ENCODE measurements at places on chromosomes 16 and 17.
A peak's percentile ranks its signal among the peaks of the same experiment; 100 is the strongest.

- no peak for DNase-seq
- H3K4me3 ChIP-seq = peak overlapping the region; percentile 95
- H3K36me3 ChIP-seq = peaks cover 18% of the 10 kb centered on the region
- H3K4me1 ChIP-seq = peaks cover 36% of the 10 kb centered on the region
Observed at GRCh38 chr17:32342603-32343325, 791 bp upstream of the C17orf75 start.

DNA sequence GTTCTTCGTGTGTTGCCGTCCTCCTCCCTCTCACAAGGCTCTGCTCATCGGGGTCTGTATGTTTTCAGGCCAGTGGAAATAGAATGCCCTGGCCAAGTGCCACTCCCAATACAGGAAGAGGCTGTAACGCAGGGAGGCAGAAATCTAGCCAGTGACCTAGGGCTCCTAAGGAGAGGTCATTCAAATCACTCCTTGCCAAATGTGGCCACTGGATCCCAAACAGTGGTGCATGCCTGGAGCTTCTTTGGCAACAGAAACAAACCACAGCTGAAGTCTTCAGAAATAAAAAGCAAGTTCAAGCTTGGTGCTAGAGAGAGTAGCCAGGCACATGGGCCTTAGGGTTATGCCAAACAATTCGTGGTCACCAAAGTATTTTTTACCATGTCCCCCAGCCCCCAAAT lies 66.1 kb downstream of the SMG6 start:
- DNase-seq = no peak
- no peaks in the 10 kb centered on the region for H3K27me3 ChIP-seq
- peaks cover 55% of the 10 kb centered on the region for H3K36me3 ChIP-seq
- no peak overlapping the region for H3K4me3 ChIP-seq
- H3K4me1 ChIP-seq = peaks cover 59% of the 10 kb centered on the region
- no peak overlapping the region for H3K27ac ChIP-seq

DNA sequence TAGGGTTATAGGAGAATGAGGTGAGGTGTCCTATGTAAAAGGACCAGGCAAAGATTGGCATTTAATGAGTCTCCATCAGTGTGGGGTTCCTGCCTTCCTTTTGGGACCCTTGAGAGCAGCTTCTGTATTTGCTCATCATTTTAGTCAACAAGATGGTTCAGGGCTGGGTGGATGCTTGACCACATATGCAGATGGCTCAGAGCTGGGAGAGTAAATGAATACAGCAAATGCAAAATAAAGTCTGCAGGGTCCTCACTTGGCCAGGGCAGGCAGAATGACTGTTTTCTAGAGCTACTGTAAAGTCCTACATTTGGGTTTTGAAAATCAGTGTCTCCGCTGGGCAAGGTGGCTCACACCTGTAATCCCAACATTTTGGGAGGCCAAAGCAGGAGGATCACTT lies 57.2 kb upstream of the ETV4 start:
- H3K4me3 ChIP-seq = no peak overlapping the region
- peaks cover 11% of the 10 kb centered on the region for H3K27me3 ChIP-seq
- no peaks in the 10 kb centered on the region for H3K36me3 ChIP-seq
- H3K4me1 ChIP-seq = no peaks in the 10 kb centered on the region
- H3K27ac ChIP-seq = no peak overlapping the region

DNA sequence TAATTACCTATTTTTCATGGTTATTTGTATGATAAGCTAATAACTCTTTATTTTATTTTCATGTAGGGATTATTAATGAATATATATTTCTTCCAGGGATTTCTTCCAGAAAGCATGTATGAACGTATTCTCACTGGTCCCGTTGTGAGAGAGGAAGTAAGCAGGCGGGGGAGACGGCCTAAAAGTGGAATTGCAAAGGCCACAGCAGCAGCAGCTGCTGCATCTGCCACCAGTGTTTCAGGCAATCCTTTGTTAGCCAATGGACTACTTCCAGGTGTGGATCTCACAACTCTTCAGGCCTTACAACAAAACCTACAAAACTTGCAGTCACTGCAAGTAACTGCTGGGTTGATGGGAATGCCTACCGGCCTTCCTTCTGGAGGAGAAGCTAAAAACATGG lies 110.3 kb upstream of the RBL2 start:
- H3K4me3 ChIP-seq = no peak overlapping the region
- no peak overlapping the region for H3K27ac ChIP-seq
- H3K27me3 ChIP-seq = no peaks in the 10 kb centered on the region
- DNase-seq = no peak

DNA sequence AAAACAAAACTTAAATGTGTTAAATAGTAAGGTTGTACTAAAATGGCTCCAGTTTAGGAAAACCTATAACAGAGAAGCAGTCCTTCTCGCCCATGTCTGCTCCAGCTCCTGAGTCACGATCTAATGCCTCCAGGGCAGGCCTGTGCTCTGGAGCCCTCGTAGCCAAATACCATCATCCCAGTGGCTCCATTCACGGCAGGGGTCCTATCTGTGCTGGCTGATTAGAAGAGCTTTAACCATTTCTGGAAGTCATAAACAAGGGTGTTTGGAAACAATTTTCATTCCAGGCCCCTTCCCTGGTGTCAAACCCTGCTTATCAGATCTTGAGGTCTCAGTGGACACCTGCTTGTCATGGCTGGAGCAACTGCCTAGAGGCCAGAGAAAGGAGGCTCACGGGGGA lies 336.9 kb downstream of the SOX9 start:
- H3K36me3 ChIP-seq = no peaks in the 10 kb centered on the region
- no peak overlapping the region for H3K4me3 ChIP-seq
- no peak for DNase-seq
- no peaks in the 10 kb centered on the region for H3K27me3 ChIP-seq
- no peak overlapping the region for H3K27ac ChIP-seq
- H3K4me1 ChIP-seq = no peaks in the 10 kb centered on the region

- H3K36me3 ChIP-seq = peaks cover 4% of the 10 kb centered on the region
- H3K27me3 ChIP-seq = peaks cover 7% of the 10 kb centered on the region
- no peak overlapping the region for H3K4me3 ChIP-seq
- DNase-seq = no peak
Observed at GRCh38 chr17:41382394-41382793, 288 bp upstream of the KRT34 start.

DNA sequence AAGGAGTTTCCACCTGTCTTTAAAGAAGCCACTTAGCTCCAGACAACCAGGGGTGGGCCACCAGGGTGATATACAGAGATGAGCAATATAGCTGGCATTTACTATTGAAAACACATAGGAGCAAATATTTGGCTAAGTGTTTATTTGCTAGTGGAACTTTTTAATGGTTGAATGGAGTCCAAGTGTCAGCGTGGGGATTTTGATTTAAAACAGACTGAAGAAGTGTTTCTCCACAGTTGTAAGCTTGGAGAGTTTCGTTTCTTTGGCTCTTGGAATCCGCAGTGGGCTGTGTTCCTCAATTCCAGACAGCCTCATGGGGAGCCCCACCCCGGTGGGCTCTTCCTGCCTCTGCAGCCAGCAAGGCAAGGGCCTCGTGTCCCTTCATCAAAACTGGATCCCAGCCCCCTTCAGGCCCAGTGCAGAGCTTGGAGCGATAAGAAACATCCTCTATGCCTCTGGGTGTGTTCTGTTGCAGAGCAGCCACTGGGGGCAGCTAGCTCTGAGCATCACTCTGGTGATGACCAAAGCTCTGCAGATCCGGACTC lies 36.1 kb downstream of the NOG start:
- H3K27me3 ChIP-seq = peaks cover 15% of the 10 kb centered on the region
- H3K4me1 ChIP-seq = no peaks in the 10 kb centered on the region

GRCh38 chr16:85909932-85910853 lies 11.2 kb downstream of the IRF8 start:
- H3K27ac ChIP-seq = no peak overlapping the region
- H3K4me3 ChIP-seq = no peak overlapping the region
- H3K27me3 ChIP-seq = no peaks in the 10 kb centered on the region

DNA sequence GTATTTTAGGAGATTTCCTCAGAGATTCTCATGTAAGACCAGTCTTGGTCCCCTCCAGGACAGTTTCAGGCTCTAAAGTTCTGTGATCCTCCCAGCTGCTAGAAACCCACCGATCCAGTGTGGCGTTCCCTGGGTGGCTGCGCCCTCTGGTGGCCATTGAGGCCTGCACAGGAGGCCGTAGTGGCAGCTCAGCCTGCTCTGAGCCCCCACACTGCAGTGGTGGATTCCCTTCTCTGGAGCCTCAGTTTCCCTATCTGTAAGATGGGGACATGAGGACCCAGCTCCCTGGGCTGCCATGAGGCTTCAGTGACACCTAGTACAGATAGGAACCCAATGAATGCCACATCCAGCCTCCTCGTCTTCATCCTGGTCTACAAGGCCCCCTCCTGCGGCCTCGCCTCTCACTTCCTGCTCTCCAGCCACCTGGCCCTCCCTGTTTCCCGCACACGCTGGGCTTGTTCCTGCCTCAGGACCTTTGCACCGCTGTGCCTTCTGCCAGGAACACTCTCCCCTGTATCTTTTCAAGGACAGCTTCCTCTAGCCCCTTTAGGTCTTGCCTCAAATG lies 16.5 kb downstream of the CCDC102A start:
- no peaks in the 10 kb centered on the region for H3K27me3 ChIP-seq
- peak; percentile 81 for DNase-seq
- peaks cover 2% of the 10 kb centered on the region for H3K36me3 ChIP-seq
- H3K4me1 ChIP-seq = peaks cover 17% of the 10 kb centered on the region
- no peak overlapping the region for H3K4me3 ChIP-seq
- H3K27ac ChIP-seq = no peak overlapping the region

DNA sequence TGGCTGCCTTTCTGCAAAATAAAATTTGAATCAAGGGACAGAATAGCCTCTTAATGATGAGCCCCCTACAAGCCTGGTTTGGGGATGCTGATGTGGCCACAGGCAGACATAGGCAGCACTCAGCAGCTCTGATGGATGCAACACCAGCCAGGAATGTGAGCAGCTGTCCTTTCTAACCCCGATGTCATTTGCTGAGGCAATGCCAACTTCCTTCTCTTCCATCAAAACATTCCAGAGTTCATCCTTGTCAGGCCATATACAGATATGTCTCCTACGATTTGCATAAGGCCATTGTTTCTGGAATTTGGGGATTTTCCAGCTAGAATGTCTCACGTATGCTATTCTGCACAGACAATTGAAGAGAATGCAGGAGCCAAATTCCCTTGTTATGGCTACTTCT lies 52.1 kb upstream of the MYOCD start:
- H3K36me3 ChIP-seq = no peaks in the 10 kb centered on the region
- no peaks in the 10 kb centered on the region for H3K4me1 ChIP-seq

DNA sequence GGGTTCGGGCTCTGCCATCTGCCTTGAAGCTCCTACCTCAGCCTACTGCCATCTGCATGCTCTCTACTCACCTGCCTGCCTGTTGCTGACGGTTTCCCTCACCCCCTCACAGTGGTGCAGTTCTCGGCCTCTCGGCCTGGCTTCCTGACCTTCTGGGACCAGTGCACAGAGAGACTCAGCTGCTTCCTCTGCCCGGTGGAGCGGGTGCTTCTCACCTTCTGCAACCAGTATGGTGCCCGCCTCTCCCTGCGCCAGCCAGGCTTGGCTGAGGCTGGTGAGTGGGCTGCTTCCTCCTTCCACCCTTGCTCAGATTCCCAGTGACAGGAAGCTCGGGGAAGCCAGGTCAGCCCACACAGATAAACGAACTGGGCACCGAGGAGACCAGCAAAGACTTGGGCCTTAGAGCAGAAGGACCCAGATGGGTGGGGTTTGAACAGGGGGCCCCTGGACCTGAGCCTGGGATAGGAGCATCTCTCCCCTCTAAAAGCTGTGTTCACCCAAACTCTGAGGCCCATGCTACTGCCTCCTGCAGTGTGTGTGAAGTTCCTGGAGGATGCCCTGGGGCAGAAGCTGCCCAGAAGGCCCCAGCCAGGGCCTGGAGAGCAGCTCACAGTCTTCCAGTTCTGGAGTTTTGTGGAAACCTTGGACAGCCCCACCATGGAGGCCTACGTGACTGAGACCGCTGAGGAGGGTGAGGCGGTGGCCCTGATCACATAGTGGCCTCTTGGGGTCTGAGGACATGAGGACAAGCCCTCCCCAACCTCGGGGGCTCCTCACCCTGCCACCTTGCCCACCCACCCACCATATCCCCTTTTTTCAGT lies 16.4 kb downstream of the RIPOR1 start:
- no peak for DNase-seq
- H3K27ac ChIP-seq = no peak overlapping the region
- no peak overlapping the region for H3K4me3 ChIP-seq
- H3K36me3 ChIP-seq = peaks cover 29% of the 10 kb centered on the region

DNA sequence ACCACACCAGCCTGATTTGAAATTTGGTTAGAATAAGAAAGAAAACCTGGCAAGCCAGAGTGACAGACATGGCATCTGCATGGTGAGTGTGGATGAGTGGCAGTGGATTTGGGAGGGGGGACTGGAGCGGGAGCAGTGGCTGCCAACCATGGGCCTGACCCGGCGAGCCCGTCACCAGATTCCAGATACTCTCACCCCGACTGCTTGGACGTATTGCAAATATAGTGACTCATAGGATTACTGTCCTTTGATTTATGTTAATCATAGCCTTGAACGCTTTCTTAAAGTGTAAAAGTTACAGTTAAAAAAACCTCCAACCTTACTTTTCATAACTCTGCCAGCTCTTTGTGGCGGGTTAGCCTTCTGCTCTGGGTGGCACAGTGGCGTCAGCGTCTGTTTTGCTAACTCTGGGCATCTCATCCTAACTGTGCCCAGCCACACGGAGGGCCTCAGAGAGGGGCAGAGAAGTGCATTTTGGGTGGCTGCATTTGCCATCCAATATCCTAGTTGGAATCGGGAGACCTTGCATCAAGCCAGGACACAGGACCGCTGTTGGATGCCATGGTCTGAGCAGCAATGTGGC lies 26.8 kb upstream of the FOXK2 start:
- no peaks in the 10 kb centered on the region for H3K27me3 ChIP-seq
- no peak for DNase-seq
- no peak overlapping the region for H3K4me3 ChIP-seq
- peaks cover 20% of the 10 kb centered on the region for H3K36me3 ChIP-seq

DNA sequence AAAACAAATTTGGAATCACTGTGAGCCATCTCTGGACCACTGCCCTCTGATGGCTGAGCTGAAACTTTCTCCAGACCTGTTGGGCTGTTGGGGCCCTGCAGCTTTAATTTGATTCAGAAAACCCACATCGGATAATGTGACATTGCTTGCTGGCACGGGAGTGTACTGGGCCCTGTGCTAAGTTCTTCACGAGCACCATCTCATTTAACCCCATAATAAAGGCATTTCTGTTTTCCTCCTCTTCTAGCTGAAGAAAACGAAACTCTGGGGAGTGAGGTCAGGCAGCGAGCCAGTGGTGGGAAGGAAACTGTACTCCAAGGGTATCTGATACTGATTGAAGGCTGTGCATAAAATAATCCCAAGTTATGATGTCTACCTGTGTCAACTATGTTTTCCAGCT lies 34.5 kb upstream of the TNRC6A start:
- H3K27me3 ChIP-seq = peaks cover 2% of the 10 kb centered on the region
- no peaks in the 10 kb centered on the region for H3K4me1 ChIP-seq
- H3K36me3 ChIP-seq = no peaks in the 10 kb centered on the region
- no peak overlapping the region for H3K4me3 ChIP-seq

GRCh38 chr16:81642107-81642436 lies 137.0 kb upstream of the PLCG2 start:
- no peak overlapping the region for H3K27ac ChIP-seq
- no peaks in the 10 kb centered on the region for H3K36me3 ChIP-seq
- H3K4me3 ChIP-seq = no peak overlapping the region
- DNase-seq = no peak
- peaks cover 3% of the 10 kb centered on the region for H3K4me1 ChIP-seq
